ENCODE measurements at places on chromosomes 1 and 21. TPM values are rescaled to one million over a fixed set of nuclear protein-coding genes. Genes with fewer than 3 reads are reported as not detected.

GRCh38 chr1:183349201-183349711 is 68.9 kb downstream of the NMNAT2 start:
- DNase-seq = no peak

DNA sequence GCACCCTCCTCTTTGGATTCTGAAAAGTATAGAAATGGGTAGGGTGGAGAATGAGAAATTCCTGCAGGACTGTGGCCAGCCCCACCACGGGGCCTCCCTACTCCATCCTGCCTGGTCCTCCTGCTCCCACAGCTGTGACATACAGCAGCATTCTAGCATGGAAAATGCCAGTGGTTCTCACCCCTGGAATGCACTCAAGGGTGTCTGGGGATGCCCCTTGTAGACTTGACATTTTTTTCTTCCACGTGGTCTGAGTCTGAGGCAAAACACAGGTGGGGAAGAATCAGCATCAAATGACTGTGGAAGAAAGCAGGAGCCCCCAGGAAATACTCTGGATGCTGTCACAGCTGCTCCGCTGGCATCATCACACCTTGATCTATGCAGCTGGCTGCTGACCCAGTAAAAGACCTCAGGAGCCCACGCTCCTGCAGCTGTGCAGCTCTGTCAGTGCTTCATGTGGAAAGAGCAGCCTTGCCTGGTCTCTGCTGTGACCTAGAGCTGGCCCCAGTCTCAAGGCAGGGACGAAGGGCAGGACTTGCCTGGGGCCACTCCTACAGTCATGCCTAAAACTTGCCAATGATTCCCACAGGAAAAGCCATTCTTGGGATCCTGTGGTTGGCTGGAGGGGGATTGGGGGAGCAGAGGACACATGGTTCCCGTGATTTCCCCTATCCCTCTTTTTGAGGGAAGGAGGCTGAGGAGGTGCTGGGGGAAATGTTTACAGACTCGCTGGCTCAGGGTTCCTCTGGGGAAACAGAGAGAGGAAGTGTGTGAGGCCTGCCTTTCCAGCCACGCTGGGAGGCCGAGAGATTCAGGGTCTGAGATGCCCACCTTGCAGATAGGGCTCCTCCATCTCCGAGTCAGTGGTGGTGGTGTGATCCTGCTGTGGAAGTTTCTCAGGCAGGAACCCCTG is 10.8 kb upstream of the A3GALT2 start:
- no peak for DNase-seq

- DNase-seq = no peak
These were observed 38.7 kb downstream of the RUNX1 start for GRCh38 chr21:35010447-35010846.

SPRR2B gene
- not detected for total RNA-seq

GRCh38 chr1:167344112-167344511 is 123.4 kb downstream of the POU2F1 start:
- DNase-seq = no peak

DNA sequence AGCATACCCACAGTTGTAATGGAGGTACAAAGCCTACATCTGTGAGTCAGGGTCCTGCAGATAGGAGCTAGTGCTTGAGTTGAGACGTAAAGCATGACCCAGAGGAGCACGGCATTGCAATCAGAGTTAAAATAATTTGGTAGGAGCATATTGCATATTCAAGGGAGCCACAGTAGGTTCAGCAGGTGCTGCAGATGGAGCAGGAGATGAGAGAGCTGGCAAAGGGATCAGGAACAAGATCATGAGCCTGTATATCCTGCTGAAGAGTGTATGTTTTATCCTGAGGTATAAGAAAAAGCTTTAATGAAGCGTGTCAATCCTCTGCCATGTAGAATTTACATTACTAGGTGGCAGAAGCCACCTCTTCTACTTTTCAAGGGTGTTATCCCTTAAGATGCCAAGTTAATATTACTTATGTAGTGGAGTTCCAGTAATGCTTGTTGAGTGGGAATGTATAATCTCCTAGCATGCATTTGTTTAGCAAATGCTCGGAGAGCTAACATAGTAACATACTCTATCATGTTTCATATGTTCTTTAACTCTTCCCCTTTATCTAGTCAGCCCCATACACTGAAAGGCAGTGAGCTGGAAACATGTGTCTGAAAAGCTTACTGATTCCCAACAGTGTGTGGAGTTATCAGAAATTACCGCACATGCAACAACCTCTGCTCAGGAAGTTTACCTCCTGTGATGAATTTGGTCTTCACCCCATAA is 300.3 kb downstream of the GRIK1 start:
- DNase-seq = no peak

DNA sequence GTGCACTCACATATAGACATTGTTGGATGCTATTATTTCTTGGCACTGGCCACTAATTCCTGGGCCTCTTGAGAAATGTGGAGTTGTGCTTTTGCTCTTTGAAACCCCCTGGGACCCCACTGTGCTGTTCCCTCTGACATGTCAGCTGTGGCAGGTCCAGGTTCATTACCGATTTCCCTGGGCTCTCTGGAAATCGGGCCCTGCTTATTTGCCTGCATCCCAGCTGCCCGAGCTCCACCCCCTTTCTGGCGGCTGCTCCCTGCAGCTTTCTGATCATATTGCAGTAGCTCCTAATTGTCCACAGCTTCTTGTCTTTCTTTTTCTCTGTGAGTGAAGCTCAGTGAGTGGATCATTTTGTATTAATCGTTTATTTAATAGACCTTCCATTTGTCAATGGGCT is 183.7 kb upstream of the FAM78B start:
- DNase-seq = no peak

GRCh38 chr1:29650476-29650875 is 414.2 kb downstream of the PTPRU start:
- DNase-seq = peak; percentile 75

PI4KB gene
- total RNA-seq = 74.1 TPM

DNA sequence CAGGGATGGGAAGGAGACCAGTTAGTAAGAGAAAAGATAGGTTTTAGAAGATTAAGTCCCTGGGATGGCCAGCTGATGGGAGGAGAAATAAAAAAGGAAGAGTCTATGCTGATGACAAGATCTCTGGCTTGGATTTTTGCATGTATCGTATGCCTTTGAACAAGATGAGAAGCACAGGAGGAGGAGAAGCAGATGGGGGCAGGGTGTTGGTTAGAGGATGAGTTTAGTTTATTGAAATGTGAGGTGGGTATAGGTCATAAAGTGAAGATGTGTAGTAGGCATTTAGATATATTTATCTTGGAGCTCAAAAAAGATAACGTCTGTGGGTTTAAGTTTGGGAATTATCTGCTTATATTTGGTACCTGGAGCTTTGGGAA is 1.4 kb downstream of the TIPRL start:
- DNase-seq = no peak

OR10Z1 gene
- not detected for total RNA-seq

GRCh38 chr21:32306021-32306780 is 7.5 kb downstream of the MRAP start:
- DNase-seq = no peak

- DNase-seq = no peak
These were observed 51.0 kb upstream of the GORAB start for GRCh38 chr1:170481000-170481399.

TFF3 gene
- 50.3 TPM for total RNA-seq

DNA sequence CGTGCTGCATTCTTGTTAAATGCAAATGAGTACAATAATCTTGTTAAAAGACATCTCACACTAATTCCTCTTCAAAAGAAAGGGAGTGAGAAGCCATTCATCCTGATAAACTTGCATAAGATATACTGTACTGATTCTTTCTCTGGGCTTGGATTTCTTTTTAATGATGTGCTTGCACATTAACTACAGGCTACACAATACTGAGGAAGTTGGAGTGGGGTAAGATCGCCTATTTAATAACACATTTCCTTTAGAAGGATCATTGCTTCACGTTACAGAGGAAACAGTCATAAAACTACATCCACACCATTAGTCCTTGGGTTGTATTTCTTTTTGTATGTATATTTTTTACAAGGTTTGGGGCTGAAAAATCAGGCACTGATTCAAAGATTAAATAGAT is 36.6 kb downstream of the NRIP1 start:
- no peak for DNase-seq

DNA sequence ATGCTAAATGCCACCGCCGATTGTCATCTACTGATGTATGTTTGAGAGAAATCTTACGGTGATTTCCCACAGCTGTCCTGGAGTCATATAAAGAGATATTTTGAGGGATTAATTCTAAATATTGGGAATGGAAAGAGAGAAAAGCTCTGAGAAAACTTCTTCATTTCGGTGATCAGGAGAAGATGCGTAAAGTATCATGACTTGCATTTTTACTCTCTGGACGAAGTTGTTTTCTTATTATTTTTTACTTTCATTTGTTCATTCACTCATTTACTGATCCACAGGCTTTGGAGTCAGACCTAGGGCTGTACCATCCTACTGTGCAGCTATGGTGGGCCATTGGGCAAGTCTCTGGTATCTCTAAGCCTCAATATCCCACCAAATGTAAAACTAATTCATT is 58.4 kb upstream of the RUNX1 start:
- no peak for DNase-seq

- DNase-seq = no peak
These were observed 484.1 kb upstream of the NFIA start for GRCh38 chr1:60598041-60598910.

DNA sequence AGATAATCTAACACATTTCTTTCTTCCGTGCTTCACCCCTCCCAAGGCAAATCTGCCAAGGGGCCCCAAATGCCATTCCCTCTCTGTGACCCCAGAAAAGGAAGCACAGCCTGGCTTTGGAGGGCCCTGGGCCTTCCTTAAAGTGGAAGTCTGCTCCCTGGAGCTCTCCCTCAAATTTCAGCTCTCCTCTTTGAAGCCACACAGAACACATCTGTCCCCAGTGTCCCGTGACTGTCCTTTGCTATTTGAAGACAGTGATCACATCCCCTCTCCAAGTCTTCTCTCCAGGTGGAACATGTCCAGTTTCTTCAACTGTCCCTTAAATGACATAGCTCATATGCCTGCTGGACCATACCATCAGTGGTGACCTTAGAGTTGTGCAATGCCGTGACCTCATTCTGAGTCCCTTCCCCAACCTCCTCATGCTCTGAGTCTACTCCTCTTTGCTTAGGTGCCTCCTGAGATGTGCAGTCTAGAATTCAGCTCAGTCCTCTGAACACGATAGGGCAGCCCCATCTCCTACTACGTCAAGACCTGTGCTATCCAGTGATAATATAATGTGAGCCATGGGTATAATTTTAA is 18.4 kb upstream of the FOXO6 start:
- no peak for DNase-seq

DNA sequence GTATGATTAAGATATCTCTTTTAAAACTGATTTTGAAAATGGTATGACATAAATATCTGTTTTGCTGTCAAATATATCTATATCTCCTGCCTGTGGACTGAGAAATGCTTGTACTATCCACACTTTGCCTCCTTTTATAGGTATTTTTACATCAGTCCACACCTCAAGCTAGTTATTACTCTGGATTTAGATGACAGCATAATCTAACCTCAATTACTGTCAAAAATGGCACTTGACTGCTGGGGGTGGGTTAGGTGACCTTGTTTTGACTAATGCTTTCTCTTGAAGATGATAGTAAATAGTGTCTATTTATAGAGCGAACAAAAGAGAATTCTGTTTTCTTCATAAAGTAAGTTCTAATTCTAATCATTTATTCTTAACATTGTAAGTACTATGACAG is 9.1 kb downstream of the ADGRL2 start:
- DNase-seq = no peak

MAP1LC3C gene
- 0.81 TPM for total RNA-seq

DNA sequence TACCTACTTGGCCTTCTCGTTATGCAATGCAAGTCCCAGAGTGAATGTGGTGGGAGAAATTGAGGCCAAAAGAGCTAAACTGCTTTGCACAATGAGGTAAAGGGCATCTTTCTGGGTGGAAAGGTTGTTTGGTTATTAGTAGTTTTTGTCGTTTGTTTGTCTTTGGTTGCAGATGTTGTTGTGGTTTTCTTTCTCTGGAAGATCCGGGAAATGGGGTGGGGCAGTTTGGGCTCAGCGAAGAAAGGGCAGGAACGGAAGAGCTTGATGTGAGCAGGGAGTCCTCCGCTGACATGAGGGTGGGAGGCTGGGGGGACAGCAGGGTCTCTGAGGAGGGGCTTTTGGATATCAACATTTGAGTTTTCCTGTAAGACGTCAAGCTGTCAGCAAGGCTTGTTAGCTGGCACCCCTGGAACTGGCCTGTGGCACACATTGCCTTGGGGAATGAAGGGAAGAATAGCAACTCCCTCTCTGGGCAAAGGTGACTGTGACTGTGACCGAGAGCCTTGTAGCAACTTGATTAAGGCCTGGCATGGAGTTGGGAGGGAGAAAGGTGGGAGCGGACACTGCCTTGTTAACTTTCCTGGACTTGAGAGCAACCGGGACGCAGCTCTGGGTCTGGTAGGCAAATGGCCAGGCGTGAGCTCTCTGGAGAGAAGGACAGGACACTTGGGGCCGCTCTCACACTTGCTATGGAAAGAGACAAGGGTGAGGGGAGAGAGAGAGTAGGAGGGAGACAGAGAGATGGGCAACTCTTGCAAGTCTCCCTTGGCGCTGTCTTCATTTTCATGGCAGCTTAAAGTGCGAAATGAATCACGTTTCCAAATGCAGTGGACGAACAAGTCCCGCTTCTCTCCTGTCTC is 15.4 kb upstream of the OPRD1 start:
- no peak for DNase-seq

DNA sequence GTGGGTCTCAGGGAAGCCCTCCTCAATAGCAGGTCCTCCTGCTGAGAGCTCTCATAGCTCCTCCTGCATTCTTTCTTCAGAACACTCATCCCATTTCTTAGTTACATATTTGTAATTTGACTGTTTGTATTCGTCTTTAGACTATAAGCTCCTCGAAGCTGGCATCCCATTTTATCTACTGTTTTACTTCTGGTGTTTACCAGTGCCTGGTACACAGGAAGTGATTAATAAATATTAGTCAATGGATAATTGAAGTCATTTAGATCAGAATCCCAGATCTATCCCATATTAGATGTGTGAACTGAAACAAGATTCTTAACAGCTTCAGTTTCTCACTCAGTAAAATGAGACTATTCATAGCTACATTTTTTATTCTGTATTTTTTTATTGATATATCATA is 88.7 kb downstream of the PLPP3 start:
- DNase-seq = no peak

Measured in osteocyte (in vitro differentiated cells).